ENCODE measurements at places on chromosomes 7 and 10. TPM values are rescaled to one million over a fixed set of nuclear protein-coding genes. Genes with fewer than 3 reads are reported as not detected.

GRCh38 chr7:98458090-98458875 is 57.4 kb upstream of the BAIAP2L1 start:
- no peak for DNase-seq

- no peak for DNase-seq
Observed at GRCh38 chr10:86829472-86829871, 73.1 kb downstream of the BMPR1A start.

- DNase-seq, result no peak
Observed at GRCh38 chr7:28908775-28909174, 49.4 kb downstream of the TRIL start.

GRCh38 chr7:100546129-100546925 is 7.3 kb downstream of the AGFG2 start:
- no peak for DNase-seq

GRCh38 chr7:117036836-117037235 is 83.5 kb downstream of the ST7 start:
- peak; percentile 24 for DNase-seq

- DNase-seq, result no peak
Observed at GRCh38 chr7:108603656-108604306, 34.1 kb downstream of the DNAJB9 start.

GRCh38 chr7:12747687-12748306 is 60.4 kb downstream of the ARL4A start:
- DNase-seq, result no peak

DNA sequence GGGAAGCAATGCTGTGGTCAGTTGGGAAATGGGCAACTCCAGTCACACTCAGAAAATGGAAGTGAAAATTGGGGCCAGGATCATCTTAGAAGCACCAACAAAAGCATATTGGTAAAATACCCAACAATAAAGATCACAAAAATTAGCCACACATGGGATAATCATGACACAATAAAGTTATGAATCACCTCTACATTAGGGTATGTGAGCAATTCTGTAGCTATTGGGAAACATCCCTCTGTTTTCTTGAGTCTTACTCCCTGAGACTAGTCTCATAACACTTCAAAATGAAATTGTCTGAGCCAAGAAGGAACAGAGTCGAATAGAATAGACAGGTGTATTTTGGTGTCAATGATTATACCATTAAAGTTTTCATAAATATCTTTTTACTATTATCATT is 178.3 kb downstream of the DYNC1I1 start:
- no peak for DNase-seq

- DNase-seq, result peak; percentile 36
Observed at GRCh38 chr7:151135525-151135845, 32.0 kb downstream of the GBX1 start.

FEZF1 gene
- not detected for total RNA-seq

OR9A2 gene
- not detected for total RNA-seq

CPVL gene
- 13.1 TPM for total RNA-seq

LRRC18 gene
- total RNA-seq, result not detected

PRLHR gene
- not detected for total RNA-seq
